Adipocyte (in vitro differentiated cells): ENCODE measurements at places on chromosomes 2 and 18.
A peak's percentile ranks its signal among the peaks of the same experiment; 100 is the strongest.

GRCh38 chr2:119533560-119533959, 9.3 kb upstream of the SCTR start:
- DNase-seq, result no peak

DNA sequence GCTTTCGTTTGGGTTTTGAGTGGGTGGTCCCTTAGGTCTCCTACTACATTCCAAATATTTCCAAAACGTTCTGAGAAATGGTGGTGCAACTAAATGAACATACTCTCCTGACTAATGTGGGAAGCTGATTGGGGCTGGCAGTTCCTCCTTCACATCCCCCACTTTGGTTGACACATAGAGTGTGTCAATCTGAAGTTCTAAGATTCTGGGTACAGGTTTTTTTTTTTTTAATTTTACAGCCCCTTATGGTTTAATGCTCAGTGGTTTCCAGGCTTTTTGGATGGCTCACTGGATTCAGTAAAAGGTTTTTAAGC, 58.4 kb upstream of the ITGB6 start:
- DNase-seq, result no peak

- no peak for DNase-seq
Observed at GRCh38 chr2:41775366-41776025, 272.3 kb upstream of the PKDCC start.

- no peak for DNase-seq
Observed at GRCh38 chr2:133956434-133956935, 297.4 kb upstream of the MGAT5 start.

GRCh38 chr2:188785061-188785460, 189.1 kb upstream of the COL3A1 start:
- DNase-seq, result no peak

- DNase-seq, result no peak
Observed at GRCh38 chr2:201260302-201260800, at the start of gene CASP8. Gene CASP8 (plus strand): TSS chr2:201260536. CDS start chr2:201266487, 5,951 bp downstream.

DNA sequence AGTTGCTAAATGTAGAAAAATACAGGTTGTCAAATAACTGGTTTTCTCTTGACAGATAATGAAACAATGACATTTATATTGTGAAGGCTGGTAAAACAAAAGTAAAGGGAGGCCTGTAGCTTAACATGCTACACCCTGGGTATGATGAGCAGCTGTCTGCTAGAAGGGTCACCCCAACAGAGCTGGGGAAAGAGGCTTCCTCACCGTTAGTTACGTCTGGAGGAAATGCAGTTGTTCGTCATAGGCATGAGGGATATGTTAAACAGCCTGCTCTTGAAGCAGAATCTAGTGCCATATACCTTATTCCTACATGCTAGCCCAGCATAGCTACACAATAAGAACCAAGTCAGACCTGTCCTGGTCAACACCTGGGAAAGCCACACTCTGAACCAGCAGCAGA, 49.9 kb downstream of the LPIN2 start:
- no peak for DNase-seq

- DNase-seq, result peak; percentile 47
Observed at GRCh38 chr2:212897296-212897695, 254.1 kb downstream of the IKZF2 start.
